ENCODE measurements at places on chromosomes 7 and 10. TPM values are rescaled to one million over a fixed set of nuclear protein-coding genes. Genes with fewer than 3 reads are reported as not detected.

The ASIC3 gene
- 1.4 TPM for total RNA-seq

The TRIM50 gene
- total RNA-seq = 0.28 TPM

The TMEM213 gene
- not detected for total RNA-seq

The TAF3 gene
- 5.8 TPM for total RNA-seq

The ZNF117 gene
- 3.4 TPM for total RNA-seq

The GPR85 gene
- total RNA-seq = 0.75 TPM

The TMEM139 gene
- 21.8 TPM for total RNA-seq

The GIMAP6 gene
- total RNA-seq = 8.5 TPM

The DGKI gene
- total RNA-seq = 0.34 TPM

The NAT16 gene
- total RNA-seq = not detected

The ITIH2 gene
- not detected for total RNA-seq

The PRXL2A gene
- 108 TPM for total RNA-seq

The SMO gene
- 1.5 TPM for total RNA-seq

- DNase-seq = no peak
Observed at GRCh38 chr10:62043421-62044021, 142.0 kb downstream of the ARID5B start.

DNA sequence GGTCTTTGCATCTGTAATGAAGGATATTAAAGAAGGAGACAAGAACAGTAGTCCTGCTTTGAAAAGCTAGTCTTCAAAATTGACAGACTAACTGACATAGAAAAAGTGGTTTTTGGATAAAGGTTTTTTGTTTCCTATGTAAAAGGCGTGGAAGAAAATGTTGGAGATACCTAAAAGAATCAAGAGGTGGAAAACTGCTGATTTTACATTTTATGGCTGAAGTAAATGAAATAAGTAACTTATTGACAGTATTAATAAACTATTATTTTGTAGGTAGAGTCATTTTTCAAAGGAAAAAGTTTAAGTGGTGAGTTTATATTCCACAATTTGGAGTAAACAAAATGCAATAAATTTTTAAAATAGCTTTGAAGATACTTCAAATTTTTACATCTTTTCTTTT, 12.6 kb upstream of the HELLS start:
- DNase-seq = no peak

GRCh38 chr10:369221-369683, 234.0 kb downstream of the ZMYND11 start:
- peak; percentile 19 for DNase-seq

- DNase-seq = no peak
Observed at GRCh38 chr10:61606959-61607907, 55.5 kb upstream of the CABCOCO1 start.

DNA sequence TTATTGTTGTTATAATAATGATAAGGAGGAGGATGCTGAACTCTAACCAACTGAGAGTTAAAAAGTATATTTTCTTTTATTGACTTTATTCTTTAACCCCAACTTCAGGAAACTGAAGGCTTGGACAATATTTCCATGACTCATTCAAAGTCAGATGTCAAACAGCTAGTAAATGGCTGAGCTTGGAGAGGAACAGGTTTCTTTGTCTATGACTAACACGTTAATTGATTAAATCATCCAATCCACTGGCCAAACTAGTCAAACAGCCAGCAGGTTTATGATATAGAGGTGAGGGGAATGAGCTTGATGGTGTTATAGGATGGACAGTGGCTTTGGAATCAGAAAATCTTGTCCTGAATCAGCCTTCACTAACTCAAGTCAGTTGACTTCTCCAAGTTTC, 119.1 kb upstream of the WDR11 start:
- no peak for DNase-seq

DNA sequence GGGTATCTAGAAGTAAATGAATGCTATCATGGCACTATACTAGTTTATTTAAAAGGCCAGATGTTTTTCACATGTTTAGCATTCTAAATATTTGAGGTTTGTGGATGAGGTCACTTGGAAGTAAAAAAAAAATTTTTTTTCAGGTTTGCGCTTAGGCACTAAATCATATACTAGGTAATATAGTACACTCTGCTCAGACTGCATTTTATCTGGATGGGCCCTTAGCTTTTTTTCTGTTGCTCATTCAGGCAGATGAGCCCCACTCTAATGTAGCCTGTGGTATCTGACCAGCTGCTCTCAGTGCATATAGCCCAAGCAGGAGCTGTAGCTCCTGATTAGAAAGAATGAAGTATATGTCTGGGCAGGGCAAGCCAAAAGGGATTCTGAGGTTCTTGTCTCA, 210.1 kb downstream of the AUTS2 start:
- DNase-seq = no peak

DNA sequence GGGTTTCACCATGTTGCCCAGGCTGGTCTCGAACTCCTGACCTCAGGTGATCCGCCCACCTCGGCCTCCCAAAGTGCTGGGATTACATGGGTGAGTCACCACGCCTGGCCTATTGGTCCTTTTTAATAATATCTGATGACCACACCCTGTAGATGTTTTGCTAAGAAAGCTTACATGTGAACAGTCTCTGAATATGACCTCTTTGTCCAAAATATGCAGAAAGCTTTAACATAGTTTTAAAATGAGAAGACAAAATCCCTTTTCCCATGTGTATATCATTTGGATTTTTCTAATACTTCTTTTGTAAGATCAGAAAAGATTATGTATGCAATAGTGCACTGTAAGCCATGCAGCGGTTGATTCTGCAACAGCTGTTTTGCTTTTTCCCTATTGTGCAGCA, 38.5 kb downstream of the MCU start:
- DNase-seq = no peak

- peak; percentile 65 for DNase-seq
Observed at GRCh38 chr7:109873296-109873695, 1217.6 kb upstream of the LRRN3 start.

DNA sequence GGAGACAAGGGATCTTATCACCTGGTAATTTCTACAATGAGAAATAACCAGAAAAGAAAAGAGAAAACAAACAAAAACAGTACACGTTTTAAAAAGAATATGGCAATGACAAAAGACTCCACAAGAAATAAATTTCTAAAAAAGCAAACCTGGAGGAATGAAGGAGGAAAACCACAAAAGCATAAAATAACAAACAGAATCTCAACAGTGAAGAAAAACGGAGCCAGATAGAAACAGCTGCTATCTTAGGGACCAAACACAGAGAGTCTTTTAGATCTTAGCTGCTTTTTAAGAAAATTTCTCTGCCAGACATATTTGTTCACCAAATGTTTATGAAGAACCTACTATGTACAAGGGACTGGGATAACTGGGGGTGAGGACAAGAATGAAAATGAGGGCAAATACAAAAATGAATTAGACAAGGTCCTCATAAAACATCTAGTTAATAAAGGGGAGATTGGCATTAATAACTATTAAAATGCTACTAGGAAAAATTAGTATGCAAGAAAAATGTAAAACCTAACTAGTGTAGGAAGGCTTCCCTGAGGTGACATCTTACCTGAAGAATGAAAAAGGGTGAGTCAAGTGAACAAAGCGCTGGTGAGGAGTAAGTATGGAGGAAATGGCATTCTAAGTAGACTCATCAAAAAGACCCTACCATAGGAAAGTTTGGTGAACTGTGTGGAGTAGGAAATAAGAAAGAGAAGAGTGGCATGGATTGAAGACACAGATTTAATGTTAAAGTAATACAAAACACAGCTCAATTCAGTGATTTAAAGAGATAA, 34.3 kb downstream of the WASL start:
- no peak for DNase-seq

GRCh38 chr7:45036796-45037195, 36.8 kb downstream of the CCM2 start:
- DNase-seq = no peak

DNA sequence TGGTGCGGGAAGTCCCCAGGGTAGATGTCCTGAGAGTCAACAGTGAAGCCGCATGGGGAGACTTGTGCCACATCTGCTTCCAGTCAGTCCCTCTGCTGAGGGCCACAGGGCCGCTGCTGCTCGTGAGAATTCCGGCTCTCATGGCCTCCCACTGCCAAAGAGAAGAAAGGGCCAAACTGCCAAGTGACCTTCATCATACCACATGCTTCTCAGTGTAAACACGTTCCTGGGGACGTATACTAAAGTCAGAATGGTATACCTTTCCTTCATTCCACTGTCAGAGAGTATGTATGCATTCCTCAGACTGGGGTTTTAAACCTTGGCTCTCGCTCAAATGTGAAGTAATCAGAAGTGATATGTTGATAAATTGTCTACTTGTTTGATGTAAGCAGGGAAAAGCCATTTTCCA, 52.8 kb upstream of the SEC61G start:
- DNase-seq = no peak

- DNase-seq = no peak
Observed at GRCh38 chr7:105245398-105246114, 143.2 kb downstream of the SRPK2 start.

GRCh38 chr7:155122831-155123230, 52.7 kb downstream of the HTR5A start:
- DNase-seq = no peak

All from left colon (tissue), 2 donors.